Articular chondrocyte of knee joint (primary cell): ENCODE measurements at places on chromosomes 3 and 15. TPM values are rescaled to one million over a fixed set of nuclear protein-coding genes. Genes with fewer than 3 reads are reported as not detected.

ADPRH gene
- 3.5 and 6.2 TPM in 2 replicates for total RNA-seq

HES1 gene
- 11.6 and 92.6 TPM in 2 replicates for total RNA-seq

UPK1B gene
- total RNA-seq, result under 0.01 and 0.43 TPM in 2 replicates

GALK2 gene
- total RNA-seq, result 70.4 and 79.3 TPM in 2 replicates

NLGN1 gene
- total RNA-seq, result 28.4 and 33.8 TPM in 2 replicates
